ENCODE measurements at places on chromosomes 12 and 14.

DNA sequence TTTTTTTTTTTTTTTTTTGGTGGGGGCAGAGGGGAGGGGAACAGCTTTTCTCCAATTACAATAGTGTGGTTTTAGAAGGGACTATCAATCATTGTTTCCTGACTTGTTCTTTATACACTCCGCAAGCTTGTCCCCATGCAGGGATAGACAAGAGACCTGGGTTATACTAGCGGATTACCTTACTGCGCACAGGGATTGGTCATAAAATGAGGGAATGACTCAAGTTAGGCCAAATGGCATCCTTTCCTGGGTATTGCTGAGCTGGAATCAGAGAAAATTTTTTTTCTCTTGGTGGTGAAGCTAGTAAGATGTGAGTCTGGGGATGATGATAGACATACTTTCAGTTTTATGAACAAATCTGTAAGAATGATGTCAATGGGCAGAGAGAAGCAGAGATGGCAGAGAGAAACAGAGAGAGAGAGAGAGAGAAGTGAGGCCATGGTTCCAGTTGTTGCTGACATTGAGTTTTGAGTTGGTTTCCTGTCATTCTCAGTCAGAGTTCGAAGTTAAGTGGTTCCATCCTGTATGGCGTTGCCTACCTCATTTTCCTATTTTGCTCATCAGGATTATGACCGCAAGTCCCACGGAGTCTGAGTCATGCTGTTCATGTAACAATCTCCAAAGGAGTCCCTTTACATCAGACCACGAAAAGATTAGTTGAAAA is 59.1 kb upstream of the OTOGL start:
- DNase-seq: no peak

- DNase-seq: no peak
Measured at GRCh38 chr12:42442311-42442759, 116.4 kb downstream of the PPHLN1 start.

- DNase-seq: no peak
Measured at GRCh38 chr14:88252498-88252897, 70.6 kb downstream of the KCNK10 start.

DNA sequence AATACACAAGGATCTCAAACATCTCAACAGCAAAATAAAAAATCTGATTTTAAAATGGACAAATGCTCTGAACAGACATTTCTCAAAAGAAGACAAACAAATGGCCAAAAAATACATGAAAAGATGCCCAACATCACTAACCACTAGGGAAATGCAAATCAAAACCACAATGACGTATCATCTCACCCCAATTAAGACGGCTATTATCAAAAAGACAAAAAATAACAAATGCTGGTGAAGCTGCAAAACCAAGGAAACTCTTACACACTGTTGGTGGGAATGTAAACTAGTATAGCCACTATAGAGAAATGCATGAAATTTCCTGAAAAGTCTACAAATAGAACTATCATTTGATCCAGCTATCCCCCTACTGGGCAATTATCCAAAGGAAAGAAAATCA is 145.0 kb downstream of the BTG1 start:
- no peak for DNase-seq

DNA sequence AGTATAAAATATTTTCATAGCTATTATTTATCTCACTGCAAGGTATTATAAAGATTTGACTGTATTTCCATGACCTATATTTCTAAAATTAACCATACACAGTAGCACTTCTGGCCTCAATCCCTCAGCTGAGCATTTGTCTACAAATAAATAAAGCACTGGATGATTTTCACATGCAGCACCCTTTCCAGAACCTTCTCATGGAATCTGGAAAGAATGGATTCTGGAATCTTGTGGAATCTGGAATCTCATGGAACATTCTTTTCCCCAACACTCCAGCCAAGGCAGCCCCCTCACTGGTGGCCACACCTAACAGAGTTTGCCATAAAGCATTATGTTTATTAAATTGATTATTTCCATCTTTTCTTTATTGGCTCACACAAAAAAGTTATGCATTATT is 199.2 kb downstream of the MSRB3 start:
- no peak for DNase-seq

GRCh38 chr12:87382436-87382835 is 646.8 kb downstream of the C12orf50 start:
- no peak for DNase-seq

GRCh38 chr12:65891987-65892481 is 67.8 kb downstream of the HMGA2 start:
- DNase-seq: peak; percentile 84

GRCh38 chr12:102652645-102653313 is 172.4 kb upstream of the IGF1 start:
- DNase-seq: no peak

DNA sequence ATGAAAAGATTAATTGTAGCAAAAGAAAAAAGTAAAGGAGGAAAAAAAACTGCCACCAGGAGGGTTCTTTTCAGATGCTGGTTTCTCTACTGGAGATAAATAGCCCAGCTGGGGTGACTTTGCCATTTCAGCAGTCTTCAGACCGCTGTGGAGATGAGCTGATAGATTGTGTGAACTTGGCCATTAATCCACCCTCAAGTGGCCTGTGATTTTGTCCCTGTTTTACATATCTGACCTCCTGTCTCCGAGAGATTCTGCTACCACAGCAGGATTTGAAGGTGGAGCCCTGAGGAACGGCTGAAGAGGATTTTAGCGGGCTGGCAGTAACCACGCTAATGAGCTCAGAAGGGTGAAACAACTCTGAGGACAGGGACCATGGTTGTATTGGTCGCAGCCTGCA is 72.7 kb downstream of the WSCD2 start:
- DNase-seq: no peak

- no peak for DNase-seq
Measured at GRCh38 chr12:15580431-15580830, 208.8 kb downstream of the EPS8 start.

DNA sequence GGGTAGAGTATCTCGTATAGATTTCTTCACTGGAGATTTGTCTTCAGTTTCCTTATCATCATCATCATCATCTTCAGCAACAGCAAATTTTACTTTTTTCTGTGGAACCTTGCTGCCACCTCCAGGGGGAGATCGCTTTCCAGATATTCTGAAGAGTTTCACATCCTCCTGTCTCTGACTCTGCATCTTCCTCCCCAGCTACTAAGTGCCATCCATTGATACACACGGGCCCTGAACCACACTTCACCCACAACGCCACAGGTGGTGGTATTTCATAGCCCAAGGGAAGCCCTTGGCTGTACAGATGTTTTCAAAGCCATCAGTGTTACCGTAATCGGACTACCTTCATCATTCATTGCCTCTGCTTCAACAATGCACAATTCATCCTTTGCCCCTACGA is 82.2 kb downstream of the PPP2R5C start:
- no peak for DNase-seq

DNA sequence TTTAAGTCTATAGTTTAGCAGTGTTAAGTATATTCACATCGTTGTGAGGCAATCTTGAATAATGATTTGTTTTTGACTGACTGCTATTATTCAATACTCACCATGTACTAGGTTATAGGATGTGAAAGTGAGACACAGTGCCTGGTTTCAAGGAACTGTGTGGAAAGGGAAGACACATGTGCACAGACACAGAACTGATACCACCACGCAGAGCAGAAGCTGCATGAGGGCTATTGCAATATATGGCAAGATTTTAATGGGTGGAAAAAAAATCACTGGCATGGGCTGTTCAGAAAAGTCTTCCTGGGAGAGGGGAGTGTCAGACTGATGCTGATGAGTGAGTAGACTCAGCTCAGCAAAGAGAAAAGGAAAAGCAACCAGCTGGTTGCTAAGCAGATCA is 10.4 kb downstream of the SLC7A8 start:
- no peak for DNase-seq

DNA sequence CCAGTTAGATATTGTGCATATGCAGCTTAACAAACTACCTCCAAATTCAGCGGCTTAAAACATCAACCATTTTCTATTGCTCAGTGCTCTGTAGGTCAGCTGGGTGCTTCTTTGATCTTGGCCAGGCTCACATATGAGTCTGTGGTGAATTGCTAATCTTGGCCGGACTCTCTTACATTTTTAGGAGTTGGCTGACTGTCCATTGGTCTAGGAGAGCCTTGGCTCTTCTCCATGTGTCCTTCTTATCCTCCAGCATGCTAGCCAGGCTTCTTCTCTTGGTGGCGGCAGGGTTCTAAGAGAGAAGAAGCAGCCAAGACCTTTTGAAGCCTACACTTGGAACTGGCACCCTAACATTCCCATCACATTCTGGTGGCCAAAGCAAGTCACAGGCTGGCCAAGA is 174.3 kb upstream of the PWP1 start:
- no peak for DNase-seq

- no peak for DNase-seq
Measured at GRCh38 chr14:82385048-82385447, 851.4 kb upstream of the SEL1L start.

DNA sequence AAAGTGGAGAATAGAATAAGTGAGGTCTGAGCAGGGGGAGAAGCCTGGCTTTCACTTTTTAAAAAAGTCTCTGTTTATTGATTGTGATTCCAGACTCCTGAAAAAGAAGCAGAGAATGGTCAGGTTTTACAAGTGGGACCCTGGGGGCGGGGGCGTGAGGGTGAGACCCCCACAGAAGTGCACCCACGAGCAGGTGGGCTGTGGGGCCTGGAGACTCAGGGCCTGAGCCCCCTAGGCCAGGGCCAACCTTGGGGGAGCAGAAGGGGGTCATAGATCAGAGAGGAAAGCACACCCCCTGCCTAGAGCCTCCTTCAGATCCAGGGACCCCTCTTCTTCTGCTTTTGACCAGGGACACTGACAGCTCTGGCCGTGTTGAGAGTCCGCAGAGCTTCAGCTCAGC is 180.3 kb downstream of the ADGRD1 start:
- no peak for DNase-seq

DNA sequence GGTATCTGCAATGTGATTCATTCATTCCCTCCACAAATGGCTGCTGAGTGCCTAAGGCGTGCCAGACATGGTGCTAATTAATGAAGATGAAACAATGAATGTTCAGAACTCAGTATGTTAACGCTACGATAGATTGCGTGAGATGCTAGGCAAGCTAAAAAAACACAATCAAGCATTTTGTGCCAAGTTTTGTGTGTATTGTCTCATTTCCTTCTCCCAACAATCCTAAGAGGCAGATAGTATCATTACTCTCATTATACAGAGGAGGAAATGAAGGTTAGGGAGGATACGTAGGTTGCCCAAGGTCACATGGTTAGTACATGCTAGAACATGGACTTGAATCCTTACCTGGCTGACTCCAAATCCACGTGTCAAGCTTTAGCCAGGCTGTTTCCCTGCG is 264.4 kb downstream of the EFCAB11 start:
- no peak for DNase-seq

DNA sequence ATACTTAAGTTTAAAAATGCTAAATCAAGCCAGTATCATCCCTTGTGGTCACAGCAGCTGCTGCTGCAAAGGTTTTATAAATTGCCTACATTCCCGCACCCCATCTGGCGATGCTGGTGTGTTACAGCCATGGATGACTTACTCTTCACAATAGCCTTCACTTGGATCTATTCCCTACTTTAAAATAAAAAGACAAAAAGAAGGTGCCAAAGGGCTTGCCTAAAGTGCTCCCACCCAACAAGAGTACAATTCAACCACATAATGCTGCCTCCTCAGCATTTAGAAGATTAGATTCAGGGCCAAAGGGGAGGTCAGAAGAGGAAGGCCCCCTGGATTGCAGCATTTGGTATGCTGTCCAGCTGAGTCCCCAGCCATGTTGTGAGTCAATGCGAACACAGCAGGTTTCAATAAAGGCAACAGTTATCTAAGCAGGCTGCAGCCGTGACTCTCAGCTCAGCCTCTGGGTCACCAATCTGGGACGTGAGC is 176.1 kb downstream of the DAD1 start:
- DNase-seq: no peak

GRCh38 chr12:13566292-13566691 is 369.8 kb downstream of the EMP1 start:
- DNase-seq: no peak

DNA sequence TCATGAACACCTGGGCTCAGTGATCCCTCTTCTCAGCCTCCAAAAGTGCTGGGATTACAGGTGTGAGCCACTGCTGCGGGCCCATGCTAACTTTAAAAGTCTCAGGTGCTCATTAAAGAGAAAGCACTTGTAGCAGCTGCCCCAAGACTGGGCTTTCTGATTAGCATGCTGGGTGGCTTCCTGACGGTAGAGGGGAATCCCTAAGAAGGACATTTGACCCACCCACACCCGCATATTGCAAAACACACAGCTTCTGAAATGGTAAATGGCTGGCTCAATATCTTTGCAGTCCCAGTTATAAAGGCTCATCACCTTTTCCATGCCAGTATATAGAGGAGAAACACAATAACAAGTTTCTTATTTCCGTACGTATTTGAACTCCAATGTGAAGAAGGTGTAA is 19.3 kb upstream of the BICD1 start:
- no peak for DNase-seq

DNA sequence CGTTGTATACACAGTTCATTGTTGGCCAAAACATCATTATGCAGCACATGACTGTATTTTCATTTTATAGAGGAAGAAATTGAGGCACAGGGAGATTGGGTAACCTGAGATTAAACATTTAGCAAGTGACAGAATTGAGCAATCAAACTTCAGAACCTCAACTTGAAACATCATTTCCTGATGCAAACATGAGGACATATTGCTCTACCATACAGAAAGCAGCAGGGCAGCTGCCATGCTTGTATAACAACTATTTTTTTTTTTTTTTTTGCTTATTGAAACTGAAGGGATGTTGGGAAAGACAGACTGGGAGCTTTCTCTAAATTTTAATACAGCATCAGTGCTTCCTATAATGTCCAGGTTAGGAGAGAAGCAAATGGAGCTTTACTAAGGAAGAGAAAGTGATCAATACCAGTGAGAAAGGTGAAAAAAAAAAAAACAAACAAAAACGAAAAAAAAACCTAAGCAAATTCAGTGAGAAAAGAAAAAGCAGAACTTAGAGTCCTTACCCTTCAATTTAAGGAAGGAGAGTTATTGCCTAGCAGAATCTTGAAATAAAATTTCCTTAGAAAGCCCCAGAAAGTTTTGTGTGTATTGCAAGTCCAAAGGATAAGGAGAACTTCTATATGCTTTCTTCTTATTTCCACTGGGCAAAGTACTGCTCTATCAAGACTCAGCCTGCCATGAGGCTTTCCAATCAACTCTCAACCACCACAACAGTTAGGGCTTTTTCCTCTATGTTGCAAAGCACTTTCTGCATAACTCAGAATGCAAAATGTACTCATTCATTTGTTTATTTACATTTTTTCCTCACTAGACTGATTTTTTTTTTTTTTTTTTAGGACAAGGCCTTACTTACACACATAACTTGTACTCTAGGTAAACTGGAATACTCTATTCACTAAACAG is 21.6 kb downstream of the BTG1 start:
- no peak for DNase-seq

GRCh38 chr12:16076970-16077522 is 165.9 kb downstream of the DERA start:
- no peak for DNase-seq

Data from adrenal gland (tissue), 19 donors.